H9 (cell line): ENCODE measurements at places on chromosomes 12 and 14. TPM values are rescaled to one million over a fixed set of nuclear protein-coding genes. Genes with fewer than 3 reads are reported as not detected.

GRCh38 chr12:117328556-117329100 lies 32.8 kb downstream of the NOS1 start:
- H3K36me3 ChIP-seq = no peaks in the 10 kb centered on the region
- H3K27me3 ChIP-seq = no peaks in the 10 kb centered on the region
- no peaks in the 10 kb centered on the region for H3K4me1 ChIP-seq
- no peak for DNase-seq

GRCh38 chr12:95554532-95555071 lies 3.3 kb upstream of the USP44 start:
- no peak overlapping the region for H3K27ac ChIP-seq
- no peak overlapping the region for H3K4me3 ChIP-seq
- peaks cover 22% of the 10 kb centered on the region for H3K36me3 ChIP-seq
- no peaks in the 10 kb centered on the region; the same call in 1 of the 2 replicates for H3K27me3 ChIP-seq
- H3K4me1 ChIP-seq = no peaks in the 10 kb centered on the region; the same call in 1 of the 2 replicates
- no peak for DNase-seq

GRCh38 chr12:121741743-121742142 lies 29.2 kb downstream of the TMEM120B start:
- no peak overlapping the region for H3K27ac ChIP-seq
- no peak overlapping the region for H3K4me3 ChIP-seq
- no peak for DNase-seq
- H3K36me3 ChIP-seq = peaks cover 6% of the 10 kb centered on the region; the same call in 1 of the 3 replicates

DNA sequence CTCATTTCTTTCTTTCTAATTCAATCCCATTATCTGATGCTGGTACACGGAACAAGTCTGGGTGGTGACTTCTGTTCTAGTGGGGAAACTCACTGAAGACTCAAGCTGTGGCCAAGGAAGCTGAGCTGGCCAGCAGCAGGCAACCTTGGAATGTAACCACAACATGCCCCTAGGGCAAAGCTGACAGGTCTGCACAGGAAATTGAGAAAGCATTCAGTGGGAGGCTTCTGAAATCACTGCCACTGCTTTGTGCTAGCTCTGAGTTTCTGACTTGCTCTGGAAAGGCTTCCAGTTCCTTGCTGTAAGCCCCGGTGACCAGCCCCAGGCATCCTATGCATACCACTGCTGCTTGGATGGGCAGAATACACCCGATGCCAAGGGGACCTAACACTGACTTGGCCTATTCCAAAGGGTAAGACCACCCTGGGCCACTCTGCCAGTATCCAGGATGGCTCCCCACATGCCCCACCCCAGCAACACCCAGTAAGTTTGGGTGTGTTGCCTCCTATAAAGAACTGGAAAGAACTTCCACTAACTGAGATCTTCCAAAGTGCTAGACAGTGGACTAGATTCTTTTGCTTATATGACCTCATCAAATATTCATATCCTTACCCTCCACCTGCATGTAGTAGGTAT lies 84.5 kb upstream of the CDKN3 start:
- peak; percentile 49 for DNase-seq
- H3K4me1 ChIP-seq = no peaks in the 10 kb centered on the region
- no peaks in the 10 kb centered on the region for H3K27me3 ChIP-seq
- no peaks in the 10 kb centered on the region for H3K36me3 ChIP-seq
- H3K27ac ChIP-seq = no peak overlapping the region
- no peak overlapping the region for H3K4me3 ChIP-seq

GRCh38 chr14:24422261-24422660 lies 7.2 kb downstream of the CBLN3 start:
- H3K4me1 ChIP-seq = no peaks in the 10 kb centered on the region; the same call in 1 of the 2 replicates
- no peak overlapping the region for H3K27ac ChIP-seq
- peak; percentile 3 for DNase-seq
- peaks cover 2% of the 10 kb centered on the region for H3K27me3 ChIP-seq
- H3K4me3 ChIP-seq = no peak overlapping the region

DNA sequence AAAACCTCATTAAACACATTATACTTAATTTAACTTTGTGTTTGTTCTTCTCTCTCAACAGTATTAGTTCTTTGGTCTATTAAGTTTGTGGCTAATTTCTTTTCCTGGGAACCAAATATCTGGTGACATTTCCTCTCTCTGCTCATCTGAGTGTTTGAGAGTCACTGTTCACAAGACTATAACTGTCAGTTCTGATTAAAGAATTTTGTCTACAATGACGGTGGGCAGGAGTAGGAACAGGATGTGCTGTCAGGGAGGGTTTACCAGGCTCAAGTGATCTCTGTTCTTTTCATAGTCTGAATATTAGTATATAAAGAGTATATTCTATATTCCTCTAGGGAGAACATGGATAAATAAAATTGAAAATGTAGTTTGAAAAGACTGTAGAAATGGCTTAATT lies 92.9 kb downstream of the ALG10B start:
- no peak overlapping the region for H3K27ac ChIP-seq
- H3K27me3 ChIP-seq = no peaks in the 10 kb centered on the region
- no peak for DNase-seq
- no peak overlapping the region for H3K4me3 ChIP-seq

DNA sequence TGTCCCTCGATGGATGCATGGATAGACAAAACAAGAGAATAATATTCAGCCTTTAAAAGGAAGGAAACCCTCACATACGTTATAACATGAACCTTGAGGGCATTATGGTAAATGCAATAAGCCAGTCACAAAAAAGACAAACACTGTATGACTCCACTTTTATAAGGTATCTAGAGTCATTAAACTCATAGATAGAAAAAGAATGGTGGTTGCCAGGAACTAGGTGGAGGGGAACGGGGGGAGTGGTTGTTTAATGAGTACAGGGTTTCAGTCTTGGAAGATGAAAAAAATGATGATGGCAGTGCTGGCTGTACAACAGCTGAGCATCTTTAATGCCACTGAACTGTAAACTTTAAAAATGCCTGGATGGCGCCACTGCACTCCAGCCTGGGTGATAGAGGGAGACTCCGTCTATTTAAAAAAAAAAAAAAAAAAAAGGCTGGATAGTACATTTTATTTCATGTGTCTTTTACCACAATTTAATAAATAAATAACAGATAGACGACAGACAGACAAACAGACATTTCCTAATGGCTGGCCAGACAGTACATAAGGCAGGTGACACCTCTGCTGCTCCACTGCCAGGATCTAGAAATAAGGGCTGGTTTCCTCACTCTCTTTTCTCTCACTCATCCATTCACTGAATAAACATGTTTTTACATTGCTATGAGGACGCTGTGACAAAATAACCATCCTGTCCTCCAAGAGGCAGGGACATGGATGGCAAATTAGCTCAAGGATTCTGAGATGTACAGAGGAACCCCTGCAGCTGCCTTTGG lies 118.8 kb downstream of the FOXN3 start:
- H3K4me3 ChIP-seq = no peak overlapping the region
- peaks cover 23% of the 10 kb centered on the region; the same call in 1 of the 2 replicates for H3K4me1 ChIP-seq
- no peaks in the 10 kb centered on the region for H3K27me3 ChIP-seq
- H3K27ac ChIP-seq = peak overlapping the region; percentile 49
- no peak for DNase-seq

DNA sequence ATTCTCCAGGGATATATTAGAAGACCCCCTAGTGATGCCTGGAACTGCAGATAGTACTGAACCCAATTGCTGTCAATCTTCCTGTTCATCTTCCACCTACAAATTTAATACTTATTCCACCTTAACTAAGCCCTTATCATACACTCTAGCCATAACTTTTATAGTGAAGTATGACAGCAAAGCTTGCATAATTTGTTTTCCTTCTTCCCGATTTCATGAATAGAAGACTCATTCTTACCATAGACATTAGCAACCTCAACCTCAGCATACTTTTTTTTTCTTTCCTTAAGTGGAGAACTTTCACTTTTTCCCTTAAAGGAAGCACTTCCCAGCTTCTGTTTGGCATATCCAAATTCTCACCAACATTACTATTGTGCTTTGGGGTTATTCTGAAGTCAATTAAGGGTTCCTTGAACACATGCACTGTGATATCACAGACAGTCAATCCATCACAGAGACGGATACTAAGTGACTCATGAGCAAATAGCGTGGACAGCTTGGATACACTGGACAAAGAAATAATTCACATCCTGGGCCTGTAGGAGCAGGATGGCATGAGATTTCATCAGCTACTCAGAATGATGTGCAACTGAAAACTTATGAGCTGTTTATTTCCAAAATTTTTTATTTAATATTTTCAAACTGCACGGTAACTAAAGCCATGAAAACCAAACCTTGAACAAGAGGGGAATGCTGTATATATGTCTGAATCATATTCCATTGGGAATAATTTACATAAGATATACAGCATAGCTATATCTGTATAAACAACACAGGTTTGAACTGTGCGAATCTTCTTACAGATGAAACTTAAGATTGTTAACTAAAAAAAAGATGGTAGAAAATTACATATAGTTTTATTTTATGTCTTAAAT lies 63.9 kb downstream of the SYT1 start:
- no peak for DNase-seq
- no peak overlapping the region for H3K27ac ChIP-seq
- H3K4me1 ChIP-seq = no peaks in the 10 kb centered on the region
- H3K36me3 ChIP-seq = no peaks in the 10 kb centered on the region
- H3K4me3 ChIP-seq = no peak overlapping the region
- H3K27me3 ChIP-seq = no peaks in the 10 kb centered on the region

DNA sequence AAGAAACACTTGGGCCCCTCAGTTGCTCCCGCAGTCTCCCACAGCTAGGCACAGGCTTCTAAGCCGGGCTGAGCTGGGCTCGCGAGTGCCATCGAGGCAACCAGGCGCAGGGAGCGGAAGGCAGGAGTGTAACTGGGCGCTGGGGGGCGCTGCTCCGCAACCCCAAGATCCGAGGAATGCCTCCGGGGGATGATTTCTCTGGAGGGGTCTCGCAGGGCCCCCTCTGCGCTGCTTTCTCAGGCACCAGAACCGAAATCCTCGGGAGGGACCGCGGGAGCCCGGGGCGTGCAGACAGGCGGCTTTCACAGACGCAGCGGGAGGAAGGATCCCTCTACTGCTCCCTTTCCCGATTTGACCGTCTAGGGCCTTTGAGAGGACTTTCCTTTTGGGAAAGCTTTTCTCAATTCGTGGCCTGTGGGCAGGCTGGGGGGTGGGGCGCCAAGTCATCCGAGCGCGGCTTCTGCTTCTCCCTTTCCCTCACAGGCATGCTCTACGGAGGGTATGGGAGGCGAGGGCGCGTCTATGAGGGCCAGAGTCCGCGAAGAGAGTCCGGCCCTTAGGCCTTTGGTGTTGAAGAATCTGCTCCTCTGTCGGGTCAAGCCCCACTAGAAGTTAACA lies 4.3 kb upstream of the NKX2-1 start:
- H3K27me3 ChIP-seq = peaks cover 79% of the 10 kb centered on the region
- H3K4me1 ChIP-seq = no peaks in the 10 kb centered on the region
- peak; percentile 56 for DNase-seq
- no peak overlapping the region for H3K4me3 ChIP-seq

GRCh38 chr12:111041091-111041490 lies 120.7 kb upstream of the MYL2 start:
- no peak overlapping the region for H3K27ac ChIP-seq
- H3K4me3 ChIP-seq = no peak overlapping the region
- DNase-seq = no peak
- H3K36me3 ChIP-seq = no peaks in the 10 kb centered on the region
- no peaks in the 10 kb centered on the region; the same call in 1 of the 2 replicates for H3K4me1 ChIP-seq

DNA sequence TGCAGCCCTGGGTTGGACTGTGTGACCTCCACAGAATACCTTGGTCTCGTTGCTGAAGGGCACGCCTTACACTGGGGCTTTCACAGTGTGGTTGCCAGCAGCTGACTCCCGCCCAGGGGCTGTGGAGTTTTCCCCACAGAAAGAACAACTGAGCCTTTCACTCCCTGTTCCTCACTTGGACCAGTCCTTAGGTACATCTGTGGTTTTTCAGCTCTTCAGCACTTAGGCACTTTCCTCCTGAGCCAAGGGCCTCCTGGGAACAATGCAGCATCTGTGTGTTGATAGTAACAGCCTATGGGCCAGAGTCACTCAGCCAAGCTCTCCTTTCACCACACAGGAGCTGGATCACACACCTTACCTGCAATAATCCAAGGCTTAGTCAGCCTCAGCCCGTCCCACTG lies 25.0 kb downstream of the ERP27 start:
- H3K4me3 ChIP-seq = no peak overlapping the region
- no peaks in the 10 kb centered on the region for H3K36me3 ChIP-seq
- no peaks in the 10 kb centered on the region for H3K4me1 ChIP-seq
- no peaks in the 10 kb centered on the region for H3K27me3 ChIP-seq

DNA sequence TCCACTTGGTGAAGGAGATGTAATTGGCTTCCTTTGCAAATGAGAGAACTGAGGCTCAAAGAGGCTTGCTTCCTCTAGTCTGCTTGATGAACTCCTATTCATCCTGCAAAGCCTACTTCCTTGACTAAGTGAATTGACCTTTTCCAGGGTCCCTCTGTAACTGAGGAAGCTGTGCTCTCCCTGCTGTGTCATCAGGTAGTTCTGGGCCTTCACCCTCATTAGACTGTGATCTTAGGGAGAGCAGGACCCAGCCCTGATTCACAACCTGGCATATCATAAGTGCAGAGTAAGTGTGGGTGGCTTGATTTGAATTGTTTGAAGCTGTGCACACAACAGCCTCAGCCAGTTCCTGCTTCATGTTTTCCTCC lies 16.3 kb downstream of the ASB2 start:
- H3K27ac ChIP-seq = no peak overlapping the region
- no peak overlapping the region for H3K4me3 ChIP-seq
- DNase-seq = no peak
- no peaks in the 10 kb centered on the region for H3K4me1 ChIP-seq
- no peaks in the 10 kb centered on the region for H3K27me3 ChIP-seq

GRCh38 chr12:121537814-121538698 lies 42.8 kb downstream of the KDM2B start:
- H3K27me3 ChIP-seq = no peaks in the 10 kb centered on the region
- H3K4me1 ChIP-seq = peaks cover 5% of the 10 kb centered on the region; the same call in 1 of the 2 replicates
- no peak overlapping the region for H3K27ac ChIP-seq
- peak overlapping the region; percentile 60 for H3K4me3 ChIP-seq

DNA sequence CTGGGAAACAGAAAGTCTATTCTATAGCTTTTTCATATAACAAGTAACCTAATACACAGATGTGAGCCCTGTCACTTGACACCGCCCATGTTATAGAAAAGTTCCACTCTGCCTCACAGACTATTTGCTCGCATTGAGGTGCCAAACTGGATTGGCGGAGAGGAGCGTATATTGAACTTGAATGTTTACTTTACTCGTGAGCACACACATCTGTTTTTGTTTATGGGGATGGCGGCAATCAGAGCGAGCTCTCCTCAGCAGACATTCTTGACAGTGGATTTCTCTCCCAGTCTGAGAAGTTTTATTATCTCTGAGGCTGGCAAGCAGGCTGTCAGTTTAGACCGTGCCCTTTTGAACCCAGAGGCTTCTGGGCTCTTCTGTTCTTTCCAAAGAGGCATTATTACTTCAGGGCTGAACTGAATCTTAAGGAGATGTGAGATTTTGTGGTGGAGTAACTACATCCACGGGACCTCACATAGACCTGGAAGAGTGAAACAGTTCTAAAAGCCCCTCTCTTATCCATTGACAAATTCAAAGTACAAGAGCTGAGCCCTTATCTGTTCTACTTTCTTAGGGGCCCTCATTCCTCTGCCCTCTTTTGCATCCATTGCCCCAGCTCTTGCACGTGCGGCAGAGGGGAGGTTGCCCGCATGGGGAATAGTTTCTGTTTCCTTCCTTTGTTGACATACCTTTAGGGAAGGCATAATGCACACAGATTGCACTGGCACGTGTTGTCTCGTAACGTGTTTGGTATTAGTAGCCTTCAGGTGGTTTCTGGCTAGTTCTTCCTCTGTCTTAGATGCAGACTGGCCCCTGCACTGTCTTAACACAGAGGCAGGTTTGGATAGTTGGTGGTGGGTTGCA lies 68.2 kb downstream of the DRAM1 start:
- no peaks in the 10 kb centered on the region; the same call in 1 of the 2 replicates for H3K4me1 ChIP-seq
- no peak overlapping the region for H3K4me3 ChIP-seq
- no peaks in the 10 kb centered on the region for H3K36me3 ChIP-seq
- H3K27me3 ChIP-seq = no peaks in the 10 kb centered on the region

The LALBA gene
- total RNA-seq = not detected in 2 replicates

The SARNP gene
- total RNA-seq = 122 and 127 TPM in 2 replicates

The RAD51AP1 gene
- 55.4 and 59.4 TPM in 2 replicates for total RNA-seq

The PPFIA2 gene
- 0.39 and 1.3 TPM in 2 replicates for total RNA-seq

The KRT7 gene
- 8.9 and 10.0 TPM in 2 replicates for total RNA-seq

The FSCB gene
- total RNA-seq = not detected in 2 replicates

The NEUROD4 gene
- not detected in 2 replicates for total RNA-seq

The GNG2 gene
- total RNA-seq = 7.0 and 7.9 TPM in 2 replicates
